ENCODE measurements at places on chromosomes 4 and X.

DNA sequence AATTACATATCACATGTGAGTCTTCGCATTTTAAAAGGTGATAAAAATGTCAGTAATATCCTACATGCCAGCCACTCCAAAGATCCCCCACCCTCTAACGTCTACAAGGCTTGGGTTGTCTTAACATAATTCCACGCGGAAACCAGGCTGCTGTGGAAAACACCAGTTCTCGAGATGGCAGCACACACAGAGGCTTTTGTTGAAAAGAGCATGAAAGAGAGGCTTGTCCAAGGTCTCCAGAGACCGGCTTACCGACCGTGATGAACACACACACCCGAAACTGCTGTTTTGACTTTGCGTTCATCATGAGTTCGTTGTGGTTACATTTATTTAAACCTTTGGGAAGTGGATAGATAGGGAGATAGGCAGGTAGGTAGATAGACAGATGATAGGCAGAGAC is 87.9 kb downstream of the CRLF2 start:
- no peak for DNase-seq

GRCh38 chr4:77629885-77630284 is 24.3 kb downstream of the CXCL13 start:
- DNase-seq, result no peak

- DNase-seq, result no peak
These were observed 105.2 kb upstream of the FGF16 start for GRCh38 chrX:77342004-77342403.

GRCh38 chr4:65383589-65384305 is 286.5 kb downstream of the EPHA5 start:
- DNase-seq, result no peak

DNA sequence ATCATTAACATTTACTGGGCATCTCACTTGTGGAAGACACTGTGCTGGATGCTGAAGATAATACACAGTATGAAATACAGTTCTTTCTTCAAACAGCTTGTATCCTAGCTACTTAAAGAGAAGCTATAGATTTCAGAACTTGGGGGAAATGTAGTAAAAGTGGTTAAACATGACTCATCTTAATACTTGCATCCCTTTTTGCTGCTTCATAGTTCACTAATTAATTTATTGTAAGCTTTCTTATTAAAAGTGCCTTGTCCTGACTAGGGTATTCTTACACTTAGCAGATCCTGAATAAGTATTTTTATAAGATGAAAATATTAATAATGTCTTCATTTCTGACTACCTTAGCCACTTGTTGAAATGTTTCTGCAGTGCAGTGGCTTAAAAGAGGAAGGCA is 132.8 kb upstream of the STIM2 start:
- DNase-seq, result no peak

DNA sequence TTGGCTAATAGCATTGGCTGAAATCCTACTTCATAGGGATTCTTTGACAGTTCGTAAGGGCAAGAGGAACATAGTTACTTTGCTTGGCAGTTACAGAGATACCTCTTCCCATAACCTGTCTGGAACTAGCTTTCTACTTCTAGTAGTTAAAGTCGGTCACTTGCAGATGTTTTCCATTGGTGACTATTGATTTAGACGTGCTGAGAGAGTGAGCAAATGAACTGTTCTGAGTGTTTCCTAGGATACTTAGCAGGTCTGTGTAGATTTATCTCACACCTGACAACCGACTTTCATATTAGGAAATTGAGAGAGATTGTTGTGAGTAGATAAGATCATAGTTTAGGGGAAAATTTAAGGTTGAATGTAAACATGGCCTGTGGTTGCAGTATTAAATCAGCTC is 116.8 kb downstream of the TSPAN7 start:
- no peak for DNase-seq

DNA sequence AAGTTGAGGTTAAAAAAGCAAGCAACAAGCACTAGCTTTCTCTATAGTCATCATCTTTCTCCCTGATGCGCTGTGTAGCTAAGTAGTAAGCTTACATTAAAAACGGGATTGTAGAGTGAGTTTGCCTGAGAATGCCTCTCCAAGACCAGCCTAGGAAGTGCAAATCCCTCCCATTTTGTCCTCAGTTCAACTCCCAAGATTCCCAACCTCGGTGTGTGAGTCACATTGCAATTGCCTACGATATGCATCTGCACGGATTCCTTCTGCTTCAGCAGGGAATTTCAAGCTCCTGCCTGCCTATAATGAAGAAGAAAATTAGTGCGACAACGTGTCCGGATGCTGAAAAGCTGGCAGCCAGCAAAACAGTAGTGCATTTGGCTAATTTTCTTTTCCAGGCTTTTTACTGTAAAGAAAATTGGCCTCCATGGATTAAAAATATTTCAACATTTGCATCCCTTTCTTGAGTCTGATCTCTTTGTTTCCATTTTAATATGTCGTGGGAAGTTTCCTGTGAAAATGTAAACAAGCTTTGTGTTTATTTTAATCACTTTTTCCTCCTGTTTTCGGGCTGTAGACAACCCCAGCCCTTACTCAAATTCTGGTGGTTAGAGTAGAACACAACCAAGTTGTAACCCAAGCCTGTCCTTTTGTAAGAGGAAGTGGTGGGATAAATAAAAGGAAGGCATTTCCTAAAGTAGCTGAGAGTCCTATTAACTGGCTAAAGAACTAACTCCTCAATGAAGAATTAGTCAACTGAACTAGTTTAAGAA is 58.4 kb upstream of the TET2 start:
- DNase-seq, result no peak

DNA sequence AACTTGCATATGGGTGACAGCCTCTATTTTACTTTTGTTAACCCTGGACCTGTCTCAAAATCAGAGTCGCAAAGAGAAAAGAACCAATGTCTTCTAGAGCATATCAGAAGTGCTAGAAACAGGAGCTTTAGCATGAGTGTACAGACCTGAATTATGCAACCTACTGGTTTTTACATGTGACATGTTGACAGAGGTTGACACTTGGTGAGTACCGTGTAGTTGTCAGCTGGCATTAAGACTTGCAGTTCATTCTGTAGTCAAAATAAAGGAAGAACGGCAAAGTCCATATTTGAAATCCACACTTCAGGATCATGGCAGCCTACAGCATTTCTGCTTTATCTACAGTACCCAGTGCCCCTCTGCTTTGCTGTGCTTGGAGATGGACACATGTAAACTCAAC is 291.9 kb upstream of the TENM3 start:
- no peak for DNase-seq

DNA sequence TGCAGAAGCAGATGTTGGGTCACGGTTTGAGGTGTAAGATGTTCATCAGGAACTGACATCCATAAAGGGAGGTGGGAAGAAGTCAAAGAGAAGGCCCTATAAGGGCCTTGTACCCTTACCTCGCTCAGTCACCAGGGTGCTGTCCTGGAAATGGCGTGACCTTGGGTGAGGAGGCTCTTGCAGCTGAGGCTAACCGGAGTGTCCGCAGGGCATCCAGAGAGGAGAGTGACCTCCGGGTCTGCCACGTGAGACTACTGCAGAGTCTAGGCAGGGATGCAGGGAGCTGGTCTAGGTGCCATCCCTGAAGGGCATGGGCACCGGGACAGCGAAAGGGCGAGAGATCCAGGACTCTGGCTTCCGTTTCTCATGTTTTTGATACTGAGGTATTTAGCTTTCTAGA is 28.7 kb upstream of the IRAK1 start:
- DNase-seq, result no peak
